Effector memory CD8-positive, alpha-beta T cell (primary cell): ENCODE measurements at places on chromosomes 1 and 21.

DNA sequence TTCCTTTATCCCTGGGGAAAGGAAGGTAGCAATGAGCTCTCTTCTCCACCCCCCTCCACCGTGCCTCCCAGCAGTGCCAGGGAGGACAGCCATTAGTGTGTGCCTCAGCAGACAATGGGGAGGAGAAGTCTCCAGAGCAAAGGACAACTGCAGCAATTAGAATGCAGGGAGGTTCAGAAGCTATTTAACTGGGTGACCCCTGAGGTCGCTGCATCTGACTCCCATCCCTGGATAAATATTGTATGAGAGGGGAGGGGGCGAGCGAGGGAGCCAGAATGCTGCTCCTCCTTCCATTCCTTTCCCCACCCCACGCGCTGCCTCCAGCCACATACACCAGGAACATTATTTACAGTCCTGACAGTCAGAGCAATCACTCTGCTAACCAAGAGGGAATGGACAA lies 59.0 kb downstream of the ERI3 start:
- H3K4me1 ChIP-seq = no peaks in the 10 kb centered on the region
- peaks cover 9% of the 10 kb centered on the region for H3K36me3 ChIP-seq
- no peaks in the 10 kb centered on the region for H3K27me3 ChIP-seq
- H3K27ac ChIP-seq = no peak overlapping the region

DNA sequence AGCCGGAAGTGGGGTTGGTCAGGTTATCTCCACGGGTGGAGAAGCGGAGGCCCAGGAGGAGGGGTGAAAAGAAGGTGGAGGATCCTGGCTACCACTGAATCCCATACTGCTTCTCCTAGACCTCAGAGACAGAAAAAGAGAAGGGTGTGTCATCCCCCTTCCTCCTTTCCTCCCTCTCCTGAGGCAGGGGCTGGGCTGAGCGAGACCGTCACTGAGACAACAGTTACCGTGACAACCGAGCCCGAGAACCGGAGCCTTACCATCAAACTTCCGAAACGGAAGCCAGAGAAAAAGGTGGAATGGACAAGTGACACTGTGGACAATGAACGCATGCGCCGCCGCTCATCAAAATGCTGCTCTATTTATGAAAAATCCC lies 42.1 kb upstream of the NBPF3 start:
- peaks cover 5% of the 10 kb centered on the region for H3K36me3 ChIP-seq
- peak overlapping the region; percentile 59 for H3K27ac ChIP-seq
- H3K27me3 ChIP-seq = peaks cover 15% of the 10 kb centered on the region
- H3K4me1 ChIP-seq = peaks cover 10% of the 10 kb centered on the region

GRCh38 chr1:4218619-4219018 lies 318.5 kb upstream of the C1orf174 start:
- H3K36me3 ChIP-seq = peaks cover 2% of the 10 kb centered on the region
- no peak overlapping the region for H3K27ac ChIP-seq
- H3K27me3 ChIP-seq = peaks cover 42% of the 10 kb centered on the region
- no peaks in the 10 kb centered on the region for H3K4me1 ChIP-seq
- H3K4me3 ChIP-seq = no peak overlapping the region
- no peak for DNase-seq

DNA sequence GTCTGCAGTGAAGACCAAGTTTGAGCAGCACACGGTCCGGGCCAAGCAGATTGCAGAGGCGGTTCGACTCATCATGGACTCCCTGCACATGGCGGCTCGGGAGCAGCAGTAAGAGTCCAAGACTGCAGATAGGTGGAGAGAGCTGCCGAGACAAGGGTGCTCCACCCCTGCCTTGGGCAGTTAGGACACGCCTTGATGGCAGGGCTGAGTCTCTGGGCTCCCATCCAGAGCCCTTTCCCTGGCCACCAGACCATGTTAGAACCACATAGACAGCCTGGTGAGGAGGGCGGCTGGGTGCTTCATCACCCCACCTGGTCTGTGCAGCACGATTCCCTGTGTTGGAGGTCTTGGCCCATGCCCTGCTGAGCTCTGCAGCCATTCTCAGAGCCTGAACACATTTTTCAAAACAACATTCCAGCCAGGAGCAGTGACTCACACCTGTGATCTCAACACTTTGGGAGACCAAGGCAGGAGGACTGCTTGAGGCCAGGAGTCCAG lies 17.3 kb upstream of the MIIP start:
- no peaks in the 10 kb centered on the region for H3K27me3 ChIP-seq
- peaks cover 78% of the 10 kb centered on the region for H3K36me3 ChIP-seq
- DNase-seq = no peak
- H3K4me1 ChIP-seq = no peaks in the 10 kb centered on the region
- H3K4me3 ChIP-seq = no peak overlapping the region
- H3K27ac ChIP-seq = no peak overlapping the region

GRCh38 chr21:44350773-44351481 lies 2.5 kb upstream of the TRPM2 start:
- no peak for DNase-seq
- H3K36me3 ChIP-seq = no peaks in the 10 kb centered on the region

- no peak for DNase-seq
- no peaks in the 10 kb centered on the region for H3K27me3 ChIP-seq
- H3K4me3 ChIP-seq = no peak overlapping the region
- H3K36me3 ChIP-seq = peaks cover 59% of the 10 kb centered on the region
- H3K4me1 ChIP-seq = peaks cover 40% of the 10 kb centered on the region
- peak overlapping the region; percentile 89 for H3K27ac ChIP-seq
These were observed 11.3 kb downstream of the MAP7D1 start for GRCh38 chr1:36166938-36167905.

GRCh38 chr1:196546272-196547111 lies 61.7 kb downstream of the KCNT2 start:
- H3K4me1 ChIP-seq = no peaks in the 10 kb centered on the region
- no peak overlapping the region for H3K27ac ChIP-seq
- no peak for DNase-seq
- no peaks in the 10 kb centered on the region for H3K36me3 ChIP-seq
- no peaks in the 10 kb centered on the region for H3K27me3 ChIP-seq

DNA sequence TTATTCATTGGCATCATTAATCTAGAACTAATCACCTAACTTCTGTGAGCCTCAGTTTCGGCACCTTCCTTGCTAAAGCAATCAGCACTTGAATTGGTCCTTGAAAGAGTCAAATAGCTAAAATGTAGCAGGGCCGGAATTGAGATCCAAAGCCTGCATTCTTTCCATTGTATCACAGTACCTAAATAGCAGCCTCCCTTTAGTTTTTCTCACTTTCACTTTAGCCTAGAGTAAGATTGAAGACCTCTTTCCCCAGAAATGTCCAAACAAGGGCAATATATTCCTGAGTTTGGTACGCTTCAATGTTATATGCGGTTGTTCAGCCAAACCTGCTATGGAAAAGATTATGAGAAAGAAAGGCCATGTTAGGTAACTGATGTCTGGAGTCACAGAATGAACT lies 121.9 kb upstream of the BMP8A start:
- no peak overlapping the region for H3K4me3 ChIP-seq
- no peak overlapping the region for H3K27ac ChIP-seq
- peaks cover 95% of the 10 kb centered on the region for H3K36me3 ChIP-seq

DNA sequence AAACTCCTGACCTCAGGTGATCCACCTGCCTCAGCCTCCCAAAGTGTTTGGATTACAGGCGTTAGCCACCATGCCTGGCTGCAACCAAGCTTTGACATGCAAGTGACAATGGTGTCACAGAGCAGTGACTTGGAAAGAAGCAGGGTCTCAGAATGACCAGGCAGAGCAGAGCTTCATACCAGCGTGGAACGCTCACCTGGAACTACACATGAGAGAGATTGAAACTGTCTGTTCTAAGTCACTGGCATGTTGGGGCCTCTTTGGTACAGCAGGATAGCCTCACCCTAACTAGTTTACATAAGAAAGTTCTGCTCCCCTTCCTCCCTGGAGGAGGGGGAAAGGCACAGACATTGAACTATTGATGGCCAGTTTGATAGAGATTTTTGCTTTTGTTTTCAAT lies 47.5 kb upstream of the ITPKB start:
- H3K27me3 ChIP-seq = no peaks in the 10 kb centered on the region
- DNase-seq = no peak
- H3K27ac ChIP-seq = no peak overlapping the region
